ENCODE measurements at places on chromosomes 11 and 22. TPM values are rescaled to one million over a fixed set of nuclear protein-coding genes. Genes with fewer than 3 reads are reported as not detected.

PPP2R1B gene
- 16.1 TPM for total RNA-seq

OR2D2 gene
- total RNA-seq: not detected

BATF2 gene
- total RNA-seq: not detected

SLC35F2 gene
- 42.9 TPM for total RNA-seq

PARVG gene
- total RNA-seq: not detected

QSER1 gene
- 10.4 TPM for total RNA-seq

E2F8 gene
- 1.9 TPM for total RNA-seq

CATSPER1 gene
- total RNA-seq: not detected

RAB39A gene
- total RNA-seq: 0.13 TPM

NXF1 gene
- total RNA-seq: 5.4 TPM

DBX1 gene
- total RNA-seq: not detected

MYO7A gene
- not detected for total RNA-seq

KCNK7 gene
- not detected for total RNA-seq

CENPM gene
- total RNA-seq: 60.6 TPM

PTPRCAP gene
- not detected for total RNA-seq

DLG2 gene
- not detected for total RNA-seq

LMNTD2 gene
- total RNA-seq: 0.30 TPM

LDHAL6A gene
- not detected for total RNA-seq

TMEM191C gene
- 0.30 TPM for total RNA-seq

TRPC6 gene
- not detected for total RNA-seq

OR52A1 gene
- total RNA-seq: not detected

C11orf87 gene
- not detected for total RNA-seq

CHADL gene
- not detected for total RNA-seq

OVCH2 gene
- not detected for total RNA-seq

SLC3A2 gene
- 545 TPM for total RNA-seq

CARD18 gene
- total RNA-seq: not detected

OR4C5 gene
- not detected for total RNA-seq

TYR gene
- not detected for total RNA-seq

OR4A16 gene
- total RNA-seq: not detected

HOATZ gene
- not detected for total RNA-seq

OR10S1 gene
- total RNA-seq: not detected

SIPA1 gene
- 28.2 TPM for total RNA-seq

CD248 gene
- not detected for total RNA-seq

ISX gene
- not detected for total RNA-seq

LAYN gene
- total RNA-seq: 72.7 TPM

SMC1B gene
- not detected for total RNA-seq

NEFH gene
- not detected for total RNA-seq

MAP6 gene
- not detected for total RNA-seq

GRM5 gene
- total RNA-seq: not detected

C22orf31 gene
- not detected for total RNA-seq

EFCAB6 gene
- total RNA-seq: 0.37 TPM

UPK2 gene
- total RNA-seq: not detected

FGF3 gene
- total RNA-seq: not detected

RFPL2 gene
- not detected for total RNA-seq

ARHGAP1 gene
- total RNA-seq: 2.6 TPM

EHF gene
- total RNA-seq: 6.0 TPM

HBB gene
- not detected for total RNA-seq
